ENCODE measurements at places on chromosomes 16 and 17.
A peak's percentile ranks its signal among the peaks of the same experiment; 100 is the strongest.

- DNase-seq = peak; percentile 13
Observed at GRCh38 chr17:21042458-21043295, at the start of gene USP22. USP22 (minus strand) TSS chr17:21043011; CDS start chr17:21042835, 176 bp downstream.

DNA sequence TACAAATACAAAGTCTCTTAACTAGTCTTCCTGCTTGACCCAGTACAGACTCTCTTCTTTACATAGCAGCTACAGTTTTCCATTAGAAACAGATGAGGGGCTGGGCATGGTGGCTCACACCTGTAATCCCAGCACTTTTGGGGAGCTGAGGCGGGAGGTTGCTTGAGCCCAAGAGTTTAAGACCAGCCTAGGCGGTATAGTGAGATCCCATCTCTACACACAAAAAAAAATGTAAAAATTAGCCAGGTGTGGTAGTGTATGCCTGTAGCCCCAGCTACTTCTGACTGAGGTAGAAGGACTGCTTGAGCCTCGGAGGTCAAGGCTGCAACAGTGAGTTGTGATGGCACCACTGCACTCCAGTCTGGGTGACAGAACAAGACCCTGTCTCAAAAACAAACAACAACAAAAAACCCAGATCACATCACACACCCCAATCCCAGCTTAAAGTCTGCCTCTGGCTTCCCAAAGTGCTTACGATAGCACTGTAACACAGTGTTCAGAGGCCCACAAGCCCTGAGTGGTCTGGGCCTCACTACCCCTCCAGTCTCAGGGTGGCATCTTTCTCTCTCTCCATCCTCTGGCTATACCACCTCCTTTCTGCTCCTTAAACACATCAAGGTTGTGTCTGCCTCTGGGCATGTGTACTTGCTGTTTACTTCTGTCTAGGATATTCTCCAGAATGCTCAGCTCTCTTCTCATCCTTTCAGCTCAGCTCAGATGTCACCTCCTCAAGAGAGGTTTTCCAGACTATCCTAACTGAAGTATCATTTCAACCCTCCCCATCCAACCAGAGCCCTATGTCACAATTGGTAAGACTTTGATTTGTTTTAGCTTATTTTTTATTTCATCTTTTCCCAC, 4.0 kb downstream of the MMD start:
- DNase-seq = no peak

DNA sequence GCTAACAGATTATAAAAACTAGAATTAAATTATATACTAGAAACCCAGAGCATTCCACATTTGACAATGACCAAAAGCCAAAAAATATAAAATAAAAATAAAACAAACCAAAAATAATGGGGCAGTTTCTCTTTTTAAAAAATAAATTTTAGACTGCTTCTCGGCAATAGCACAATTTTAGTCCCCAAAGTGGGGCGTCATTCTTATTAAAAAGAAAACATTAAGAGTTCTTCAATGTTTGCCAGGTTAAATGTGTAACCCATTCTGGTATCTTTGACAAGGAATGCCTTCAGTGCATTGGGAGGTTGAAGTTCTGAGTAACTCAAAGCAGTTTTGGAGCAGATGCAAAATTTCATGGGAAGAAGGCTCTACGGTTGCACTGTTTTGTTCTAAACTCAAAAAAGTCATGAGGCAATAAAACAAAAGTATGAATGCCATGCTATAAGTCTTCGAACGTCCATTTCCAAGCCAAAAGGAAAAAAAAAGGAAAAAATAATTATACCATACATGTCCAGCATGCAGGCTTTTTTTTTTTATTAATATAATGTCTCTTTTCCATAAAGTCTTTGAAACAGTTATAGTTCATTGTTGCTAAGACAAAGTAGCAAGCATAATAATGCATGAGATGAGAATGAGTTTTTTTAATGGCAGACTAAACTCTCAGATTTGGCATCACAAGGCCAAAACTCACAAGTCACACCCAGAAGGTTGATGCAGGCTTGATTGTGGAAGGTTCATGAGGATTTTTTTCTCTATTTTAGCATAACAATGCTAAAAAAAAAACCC, 3.1 kb downstream of the MAF start:
- DNase-seq = no peak

DNA sequence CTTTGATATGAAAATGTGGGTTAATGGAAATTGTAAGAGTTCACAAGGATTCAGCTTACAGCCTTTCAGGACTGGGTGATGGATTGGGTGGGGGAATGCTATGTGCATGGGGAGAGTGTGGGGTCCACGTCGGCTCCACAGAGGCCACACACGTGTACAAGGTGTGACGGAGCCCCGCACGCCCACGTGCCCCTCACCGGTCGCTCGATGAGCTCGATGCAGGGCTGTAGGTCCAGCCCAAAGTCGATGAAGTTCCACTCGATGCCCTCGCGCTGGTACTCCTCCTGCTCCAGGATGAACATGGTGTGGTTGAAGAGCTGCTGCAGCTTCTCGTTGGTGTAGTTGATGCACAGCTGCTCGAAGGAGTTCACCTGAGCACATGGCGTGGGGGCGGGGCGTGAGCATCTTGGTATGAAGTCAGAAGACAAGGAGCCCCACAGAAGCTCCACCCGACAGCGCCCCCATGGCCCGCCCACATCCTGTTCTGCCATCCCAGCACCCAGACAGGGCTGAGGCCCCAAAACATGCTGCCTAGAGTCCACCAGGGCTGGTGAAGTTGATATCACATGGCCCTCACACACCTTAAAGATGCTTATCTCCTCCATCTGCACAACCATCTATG, 99.1 kb downstream of the MYH11 start:
- DNase-seq = no peak

- no peak for DNase-seq
Observed at GRCh38 chr16:86391486-86391885, 118.8 kb upstream of the FOXF1 start.

DNA sequence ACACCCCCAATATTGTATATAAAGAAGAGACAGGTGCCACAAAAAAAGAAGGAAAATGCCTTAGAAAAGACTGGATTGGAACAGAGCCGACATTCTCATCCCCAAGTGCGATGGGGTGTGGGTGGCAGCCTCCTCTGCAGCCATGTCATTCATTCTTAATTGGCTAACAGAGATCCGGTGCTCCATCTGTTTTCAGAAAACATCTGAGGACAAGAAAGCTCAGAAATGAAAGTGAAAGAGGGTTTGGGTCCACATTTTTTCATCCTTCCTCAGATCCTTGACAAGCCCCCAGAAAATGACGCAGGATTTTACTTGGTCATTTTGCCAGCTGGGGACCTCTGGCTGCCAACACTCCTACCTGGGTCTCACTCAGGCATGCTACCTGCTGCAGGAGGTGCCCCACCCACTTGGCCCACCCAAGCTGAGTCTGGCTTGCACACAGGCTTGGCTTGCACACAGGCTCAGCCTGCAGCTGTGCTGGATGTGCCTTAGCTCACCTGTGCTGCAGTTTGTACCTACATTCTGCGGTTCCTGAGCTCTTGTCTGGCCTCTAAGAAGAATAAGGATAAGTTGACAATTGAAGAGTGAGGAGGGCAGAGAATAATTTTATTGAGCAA, 21.9 kb downstream of the KIF2B start:
- DNase-seq = no peak

DNA sequence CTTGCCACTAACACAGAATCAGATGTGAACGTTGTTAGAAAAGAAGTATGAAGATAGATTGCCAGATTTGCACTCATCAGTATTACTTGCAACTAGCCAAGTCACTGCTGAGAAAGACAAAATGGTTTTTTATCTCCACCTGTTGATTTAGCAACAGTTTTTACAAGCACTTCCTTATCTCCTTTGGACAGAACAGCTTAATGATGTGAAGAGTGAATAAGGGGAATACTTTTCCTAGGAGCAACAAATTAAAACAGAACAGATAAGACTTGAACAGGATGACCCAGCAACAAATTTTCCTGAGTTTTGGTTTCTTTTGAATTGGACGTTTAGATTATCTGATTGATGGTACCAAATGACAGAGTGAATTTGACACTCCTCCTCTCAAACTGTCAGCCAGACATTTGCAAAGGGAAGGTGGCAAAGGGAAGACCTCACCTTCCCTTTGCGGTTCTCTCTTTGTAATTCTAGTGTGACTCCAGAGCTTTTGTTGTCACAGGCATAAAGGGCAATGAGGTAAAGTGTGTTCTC, 130.6 kb downstream of the NLK start:
- no peak for DNase-seq

DNA sequence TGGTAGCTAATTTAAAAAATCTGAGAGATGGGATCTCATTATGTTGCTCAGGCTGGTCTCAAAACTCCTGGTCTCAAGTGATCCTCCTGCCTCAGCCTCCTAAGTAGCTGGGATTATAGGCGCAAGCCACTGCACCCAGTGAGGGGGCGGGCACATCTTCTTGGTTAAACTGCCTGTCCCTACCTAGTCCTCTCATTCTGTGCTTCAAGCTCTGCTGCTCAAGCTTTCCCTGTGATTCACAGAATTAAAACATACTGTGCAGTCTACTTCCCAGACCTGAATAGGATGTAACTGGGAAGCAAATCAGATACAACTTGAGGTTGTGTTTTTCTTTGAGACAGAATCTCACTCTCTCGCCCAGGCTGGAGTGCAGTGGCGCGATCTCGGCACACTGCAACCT, 2.3 kb downstream of the MRPL38 start:
- DNase-seq = no peak
